Ureter (tissue), 1 donor: ENCODE measurements at places on chromosomes 5 and 9. TPM values are rescaled to one million over a fixed set of nuclear protein-coding genes. Genes with fewer than 3 reads are reported as not detected.

OTULINL gene
- total RNA-seq = 18.9 TPM

TNFAIP8 gene
- total RNA-seq = 25.3 TPM

HTR4 gene
- total RNA-seq = not detected

CDC25C gene
- not detected for total RNA-seq
